ENCODE measurements at places on chromosomes 1 and 21. TPM values are rescaled to one million over a fixed set of nuclear protein-coding genes. Genes with fewer than 3 reads are reported as not detected.

DNA sequence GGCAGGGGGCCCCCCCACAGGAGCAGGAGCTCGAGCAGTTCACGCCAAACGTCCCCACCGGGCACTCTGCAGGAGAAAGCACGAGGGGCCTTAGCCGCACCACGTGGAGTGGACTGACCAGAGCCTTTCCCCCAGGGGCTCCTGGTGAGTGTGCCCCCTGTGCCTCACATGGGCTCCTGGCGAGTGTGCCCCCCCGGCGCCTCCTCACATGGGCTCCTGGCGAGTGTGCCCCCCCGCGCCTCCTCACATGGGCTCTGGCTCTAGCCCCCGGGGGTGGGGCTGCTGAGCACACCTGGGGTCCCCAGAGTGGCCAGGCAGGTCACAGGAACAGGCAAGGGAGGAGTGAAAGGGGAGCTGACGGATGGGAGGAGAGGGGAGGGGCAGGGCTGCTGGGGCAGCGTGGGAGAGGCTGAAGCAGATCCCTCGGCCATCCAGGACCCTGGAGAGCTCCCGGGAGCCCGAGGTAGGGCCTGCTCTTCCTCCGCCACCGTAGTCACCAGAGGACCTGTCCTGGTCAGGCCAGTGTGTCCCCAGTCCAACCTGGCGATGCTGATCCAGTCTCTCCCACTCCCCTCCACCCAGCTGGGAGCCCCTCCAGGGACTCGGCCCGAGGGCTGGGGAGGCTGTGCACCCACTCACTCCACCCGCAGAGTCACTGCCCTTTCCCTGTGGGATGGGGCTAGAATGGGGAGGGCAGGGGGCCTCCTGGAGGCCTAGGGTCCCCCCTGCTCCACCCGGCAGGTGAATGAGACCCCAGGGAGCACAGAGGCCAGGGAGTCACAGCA, 47.6 kb downstream of the ARHGEF16 start:
- DNase-seq: peak; percentile 46

- DNase-seq: no peak
Measured at GRCh38 chr1:221337106-221337505, 404.8 kb downstream of the DUSP10 start.

Gene PCBP3
- polyA plus RNA-seq: 2.5 TPM

Gene UBE2U
- 0.13 TPM for polyA plus RNA-seq

- DNase-seq: no peak
Measured at GRCh38 chr1:184908506-184908905, 65.8 kb downstream of the NIBAN1 start.

GRCh38 chr1:224782281-224783000, 147.0 kb upstream of the DNAH14 start:
- no peak for DNase-seq

- DNase-seq: no peak
Measured at GRCh38 chr1:36572142-36572715, 89.5 kb upstream of the CSF3R start.
